Stimulated activated CD4-positive, alpha-beta T cell treated with anti-CD3 and anti-CD28 coated beads, Interleukin-2, amount 100 ng/mL, for 24 hours (primary cell): ENCODE measurements at places on chromosomes 3 and 15.

- DNase-seq, result no peak
These were observed 50.1 kb upstream of the CRTC3 start for GRCh38 chr15:90479656-90480055.

- DNase-seq, result no peak
These were observed 66.8 kb downstream of the CPN2 start for GRCh38 chr3:194284351-194284750.

GRCh38 chr15:80974914-80975313 lies 14.7 kb downstream of the MESD start:
- DNase-seq, result peak; percentile 14

DNA sequence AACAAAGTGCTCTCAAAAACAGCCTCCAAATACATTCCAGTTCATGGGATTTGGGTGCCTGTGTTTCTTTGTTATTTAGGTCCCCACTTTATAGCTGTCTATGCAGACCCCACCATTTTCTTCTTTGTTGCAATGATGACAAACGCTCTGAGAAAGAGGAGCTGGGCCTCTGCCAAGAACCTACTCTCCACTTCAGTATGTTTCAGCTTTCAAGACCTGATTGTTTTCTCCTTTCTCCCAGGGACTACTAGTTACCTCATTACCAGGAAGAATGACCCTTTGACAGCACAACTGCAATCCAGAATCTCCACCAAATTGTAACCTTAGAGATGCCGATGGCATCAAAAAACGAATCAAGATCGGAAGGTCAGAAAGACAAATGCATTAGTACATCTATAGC lies 236.8 kb downstream of the MEIS2 start:
- no peak for DNase-seq

DNA sequence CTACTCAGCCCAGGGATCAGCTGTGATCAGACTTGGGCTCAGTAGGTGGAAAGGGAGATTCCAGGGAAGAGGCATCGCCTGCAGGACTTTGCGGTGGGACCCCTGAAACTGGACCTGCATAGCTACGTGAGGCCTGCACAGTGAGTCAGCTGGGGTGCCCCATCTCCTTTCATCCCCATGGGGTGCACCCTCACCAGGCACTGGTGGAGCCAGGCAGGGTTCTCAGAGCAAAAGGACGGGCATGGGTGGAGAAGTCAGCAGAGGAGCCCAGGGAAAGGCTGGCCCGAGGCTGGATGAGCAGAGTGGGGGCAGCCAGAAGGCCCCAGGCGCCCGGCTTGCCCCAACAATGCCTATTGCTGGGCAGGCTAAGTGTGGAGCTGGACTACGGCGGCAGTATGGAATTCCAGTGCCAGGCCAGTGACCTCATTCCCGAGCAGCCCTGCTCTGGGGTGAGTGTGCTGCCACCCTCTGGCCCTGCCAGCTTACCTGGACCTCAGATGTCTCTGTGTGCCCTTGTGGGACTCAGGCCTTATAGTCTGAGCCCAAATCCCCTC lies 19.7 kb downstream of the ACAA1 start:
- no peak for DNase-seq

DNA sequence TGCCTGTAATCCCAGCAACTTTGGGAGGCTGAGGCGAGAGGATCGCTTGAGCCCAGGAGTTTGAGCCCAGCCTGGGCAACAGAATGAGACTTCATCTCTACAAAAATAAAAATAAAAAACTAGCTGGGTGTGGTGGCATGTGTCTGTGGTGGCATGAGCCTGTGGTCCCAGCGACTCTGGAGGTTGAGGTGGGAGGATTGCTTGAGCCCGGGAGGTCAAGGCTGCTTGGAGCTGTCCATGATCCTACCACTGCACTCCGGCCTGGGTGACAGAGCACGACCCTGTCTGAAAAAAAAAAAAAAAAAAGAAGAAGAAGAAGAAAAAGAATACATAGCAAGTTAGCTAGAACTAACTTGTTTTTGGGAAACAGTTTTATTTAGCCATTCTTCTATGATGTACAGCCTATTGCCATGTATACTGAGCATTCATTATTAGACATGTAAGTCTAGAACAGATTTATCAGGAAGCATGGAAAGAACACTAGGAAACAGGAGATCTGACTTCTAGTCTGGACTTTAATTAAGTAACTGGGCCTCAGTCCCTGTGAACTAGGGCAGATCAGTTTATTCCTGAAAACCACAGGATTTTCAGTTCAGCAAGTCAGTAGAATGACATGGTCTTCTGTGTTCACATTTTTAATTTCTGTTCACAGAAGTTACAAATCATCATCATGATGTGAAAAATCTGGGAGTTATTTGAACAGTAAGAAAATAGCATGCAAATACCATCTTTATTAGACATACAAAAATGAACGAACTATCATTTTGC lies 65.5 kb downstream of the KAT2B start:
- no peak for DNase-seq

- no peak for DNase-seq
These were observed 402.0 kb upstream of the TBL1XR1 start for GRCh38 chr3:177599326-177599725.

- no peak for DNase-seq
These were observed 1.6 kb upstream of the GBE1 start for GRCh38 chr3:81763001-81763400.

DNA sequence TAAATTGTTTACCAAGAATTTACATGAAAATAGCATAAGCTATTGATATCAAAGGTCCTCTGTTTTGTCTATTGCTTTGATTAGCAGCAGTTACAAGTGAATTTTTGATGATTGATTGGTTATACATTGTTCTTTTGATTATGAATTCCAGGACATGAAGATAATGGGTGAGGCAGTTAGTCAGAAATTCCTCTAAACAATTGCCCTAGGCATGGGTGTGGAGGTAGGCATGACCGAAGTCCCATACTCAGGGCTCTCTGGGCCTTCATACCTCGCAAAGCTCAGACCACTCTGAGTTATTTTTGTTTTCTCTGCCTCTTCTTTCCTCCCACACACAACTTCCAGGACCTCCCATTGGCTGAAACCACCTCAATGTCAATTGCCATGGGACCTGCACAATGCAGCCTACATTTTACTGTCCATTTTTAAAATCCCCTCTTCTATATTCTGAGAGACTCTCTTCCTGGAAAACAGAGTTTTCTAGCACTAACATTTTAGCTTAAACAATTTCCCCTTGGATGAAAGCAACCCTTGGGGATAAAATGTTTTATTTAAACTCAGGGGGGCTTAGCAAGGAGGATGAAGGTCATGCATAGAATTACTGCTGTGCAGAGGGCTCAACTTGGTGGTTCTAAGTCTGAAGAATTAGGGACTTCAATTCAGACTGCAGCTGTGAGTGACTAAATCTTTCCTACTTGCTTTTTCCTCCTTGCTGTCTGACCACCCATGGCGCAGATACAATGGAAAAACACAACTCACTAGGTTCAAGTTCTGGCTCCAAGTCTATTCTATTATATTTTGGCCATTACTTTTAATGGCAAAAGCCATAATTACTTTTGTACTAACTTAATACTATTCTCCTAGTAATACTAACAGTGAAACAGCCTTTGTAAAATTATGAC lies 594.8 kb downstream of the NTRK3 start:
- no peak for DNase-seq

DNA sequence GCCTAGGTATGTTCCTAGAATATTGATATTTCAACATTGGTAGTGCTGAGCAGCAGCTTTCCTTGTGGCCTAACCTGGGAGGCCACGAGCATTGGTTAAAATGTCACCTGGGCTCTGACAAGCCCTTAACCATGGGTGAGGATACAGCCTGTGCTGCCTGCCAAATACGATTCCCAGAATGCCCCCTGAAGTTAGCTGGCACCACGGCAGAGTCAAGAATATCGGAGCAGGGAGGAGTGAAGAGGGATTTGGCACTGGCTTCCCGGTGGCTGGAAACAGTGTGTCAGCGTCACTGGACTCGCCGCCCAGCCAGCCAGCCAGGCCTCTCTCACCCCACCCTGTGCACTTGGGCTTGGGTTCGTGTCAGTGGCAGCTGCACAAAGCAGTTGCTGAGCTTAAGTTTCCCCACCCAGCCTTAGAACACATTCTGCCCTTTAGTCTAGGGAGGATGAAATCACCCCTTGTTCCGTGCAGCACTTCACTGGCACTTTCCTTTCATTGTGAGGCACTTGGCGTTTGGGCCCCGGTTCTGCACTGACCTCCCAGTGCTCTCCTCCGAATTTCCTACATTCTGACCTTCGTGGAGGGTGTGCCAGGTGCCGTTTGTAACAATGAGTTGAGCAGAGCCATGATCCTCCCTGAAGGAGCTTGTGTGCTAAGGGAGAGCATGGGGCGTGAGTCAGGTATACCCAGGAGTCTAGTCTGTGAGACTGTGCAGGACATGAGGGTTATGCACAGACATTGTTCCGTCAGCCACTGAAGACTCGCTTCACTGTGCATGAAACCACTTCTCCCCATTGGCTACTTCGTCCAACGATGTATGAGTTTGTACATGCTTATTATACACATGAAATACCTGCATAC lies 152.8 kb upstream of the BHLHE40 start:
- DNase-seq, result no peak

GRCh38 chr3:112059497-112059896 lies 25.0 kb downstream of the TMPRSS7 start:
- no peak for DNase-seq

DNA sequence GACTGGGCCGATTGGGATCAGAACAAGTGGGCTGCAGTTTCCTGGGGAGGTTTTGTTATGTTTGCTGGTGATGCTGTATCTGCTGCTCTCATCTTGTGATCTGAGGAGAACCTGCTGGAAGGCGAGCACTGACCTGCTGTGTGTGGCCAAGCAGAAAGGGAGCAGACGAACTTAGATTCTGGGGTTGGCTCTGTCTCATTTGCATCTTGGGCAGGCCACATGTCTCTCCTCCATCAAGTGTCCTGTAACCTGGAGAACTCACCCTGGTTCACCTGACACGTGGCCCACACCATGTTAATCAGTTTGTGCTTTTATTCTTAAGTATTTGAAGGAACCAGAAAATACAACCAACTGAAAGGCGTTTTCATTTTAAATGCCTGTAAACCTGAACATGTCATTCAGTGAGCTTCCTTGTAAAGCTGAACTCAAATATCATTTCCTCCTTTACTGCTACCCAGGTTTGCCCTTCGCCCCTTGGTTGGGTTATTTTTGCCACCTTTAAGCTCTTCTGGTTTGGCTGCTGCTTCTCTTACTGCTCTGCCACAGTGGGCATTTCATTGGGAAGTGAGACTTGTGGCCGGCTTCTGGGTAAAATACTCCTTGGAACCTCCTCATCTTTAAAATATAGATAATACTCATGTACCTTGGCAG lies 33.5 kb upstream of the TRAK1 start:
- no peak for DNase-seq

GRCh38 chr3:43017004-43017403 lies 37.9 kb downstream of the GASK1A start:
- DNase-seq, result no peak

DNA sequence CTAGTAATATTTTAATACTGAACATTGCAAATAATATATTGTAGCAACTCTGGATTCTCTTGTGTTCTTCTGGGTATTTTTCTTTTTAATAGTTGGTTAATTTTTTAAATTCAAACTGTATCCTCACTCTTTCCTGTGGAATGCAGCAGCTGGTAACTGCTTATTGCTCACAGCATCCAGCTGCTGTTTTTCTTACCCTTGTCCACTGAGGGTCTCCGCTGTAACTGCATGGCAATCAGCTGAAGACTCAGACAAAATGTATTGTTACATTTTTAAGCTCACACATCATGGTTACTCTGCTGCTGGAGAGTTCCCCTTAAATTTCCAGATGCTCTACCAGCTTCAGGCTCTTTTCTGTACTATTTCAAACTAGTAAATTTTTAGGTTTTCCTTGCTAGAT lies 227.6 kb downstream of the MBNL1 start:
- no peak for DNase-seq

GRCh38 chr3:134018406-134018805 lies 11.3 kb downstream of the SLCO2A1 start:
- DNase-seq, result no peak

DNA sequence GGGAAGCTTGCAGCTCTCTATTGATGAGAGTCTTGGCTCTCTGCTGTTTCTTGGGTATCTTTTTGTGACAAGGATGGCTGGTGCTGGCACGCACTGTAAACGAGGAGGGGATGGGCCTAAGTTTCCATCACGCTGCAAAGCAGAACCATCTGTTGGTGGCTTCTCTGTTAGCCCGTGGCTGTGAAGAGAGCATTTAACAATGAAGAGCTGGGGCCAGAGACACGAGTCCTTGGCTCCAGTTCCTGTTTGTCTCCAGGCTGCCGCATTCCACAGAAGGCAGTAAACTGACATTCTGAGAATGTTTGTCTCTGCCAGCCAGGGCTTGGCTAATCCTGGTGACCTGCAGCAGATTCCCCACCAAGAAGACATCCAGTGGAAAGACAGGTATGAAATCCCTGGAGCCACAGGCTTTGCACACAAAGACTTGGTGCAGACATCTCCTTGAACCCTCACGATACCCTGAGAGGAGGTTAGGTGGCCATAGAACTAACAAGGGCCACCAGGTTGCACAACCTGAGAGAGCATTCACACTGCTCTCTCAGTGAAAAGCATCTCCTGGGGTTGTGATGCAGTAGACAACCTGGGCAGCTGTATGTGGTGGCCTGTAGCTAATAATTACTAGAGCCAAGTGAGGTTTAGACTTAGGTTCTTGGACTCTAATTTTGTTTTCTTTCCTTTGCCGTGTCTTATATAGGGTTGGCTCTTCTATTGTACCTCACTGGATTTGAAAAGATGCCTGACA lies 130.9 kb downstream of the ASB7 start:
- DNase-seq, result no peak

DNA sequence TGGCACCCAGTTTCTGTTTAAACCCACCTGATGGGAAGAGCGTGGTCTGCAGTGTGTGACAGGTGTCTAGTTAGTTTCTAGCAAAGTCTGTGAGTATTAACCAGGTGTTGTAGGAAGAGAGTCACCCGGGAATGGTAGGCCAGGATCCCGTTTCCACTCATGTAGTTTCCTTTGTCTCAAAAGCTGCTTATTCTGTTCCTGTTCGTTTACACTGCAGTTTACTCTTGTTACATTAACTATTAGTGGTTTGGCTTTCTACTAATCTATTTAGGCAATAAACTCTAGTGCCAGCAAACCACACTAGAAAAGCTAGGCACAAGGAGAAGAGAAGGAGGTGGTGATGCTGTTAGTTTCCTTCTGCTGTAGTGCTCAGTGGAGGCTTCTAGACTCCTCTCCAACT lies 32.7 kb downstream of the WDR76 start:
- no peak for DNase-seq

GRCh38 chr15:69224383-69224782 lies 63.9 kb downstream of the GLCE start:
- no peak for DNase-seq

GRCh38 chr3:112889357-112889756 lies 42.7 kb upstream of the CD200R1L start:
- DNase-seq, result no peak

- peak; percentile 70 for DNase-seq
These were observed 89.0 kb downstream of the IQSEC1 start for GRCh38 chr3:12984023-12984823.

DNA sequence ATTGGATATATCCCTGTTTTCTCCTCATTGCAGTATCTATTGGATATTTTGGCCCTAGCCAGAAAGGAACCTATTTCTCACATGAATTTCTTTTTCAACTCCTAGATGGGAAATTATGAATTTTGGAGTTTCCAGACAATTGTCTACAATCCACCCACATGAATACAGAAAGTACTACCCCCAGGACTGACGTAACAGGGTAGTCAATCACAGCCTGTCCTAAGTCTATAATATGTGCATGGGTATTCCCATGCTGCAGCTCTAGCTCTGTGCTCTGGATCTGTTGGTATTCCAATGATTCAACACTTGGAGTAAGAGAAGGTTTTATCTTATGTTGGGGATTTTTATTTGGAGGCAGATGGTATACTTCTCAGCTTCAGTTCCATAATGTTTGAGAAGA lies 393.1 kb upstream of the ARRDC4 start:
- no peak for DNase-seq

GRCh38 chr3:137992592-137992991 lies 17.4 kb upstream of the CLDN18 start:
- DNase-seq, result no peak

GRCh38 chr3:115876876-115877614 lies 253.7 kb downstream of the GAP43 start:
- DNase-seq, result no peak
